ENCODE measurements at places on chromosomes 13 and 19.

DNA sequence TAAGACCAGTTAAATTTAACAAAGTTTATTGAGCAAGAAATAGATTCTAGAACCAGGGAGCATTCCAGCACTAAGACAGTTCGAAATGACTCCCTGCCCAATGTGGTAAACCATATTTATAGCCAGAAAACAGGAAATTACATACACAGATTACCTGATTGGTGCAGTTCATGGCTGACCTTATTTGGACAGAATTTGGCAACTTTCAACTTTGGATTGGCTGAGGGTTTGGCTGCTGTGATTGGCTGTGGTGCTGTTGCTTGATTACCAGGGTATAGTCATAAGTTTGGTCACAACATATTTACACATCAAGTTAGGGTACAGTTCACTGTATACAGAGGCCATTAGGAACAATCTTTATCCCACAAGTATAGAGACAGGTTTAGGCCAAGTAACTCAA is 984.8 kb upstream of the MIR17HG start:
- no peak for DNase-seq

GRCh38 chr19:10009714-10010224 is 535 bp downstream of the COL5A3 start:
- DNase-seq = no peak

- no peak for DNase-seq
Measured at GRCh38 chr19:27884376-27884775, 1328.6 kb downstream of the UQCRFS1 start.

GRCh38 chr13:105972811-105973590 is 562.5 kb downstream of the EFNB2 start:
- DNase-seq = no peak

DNA sequence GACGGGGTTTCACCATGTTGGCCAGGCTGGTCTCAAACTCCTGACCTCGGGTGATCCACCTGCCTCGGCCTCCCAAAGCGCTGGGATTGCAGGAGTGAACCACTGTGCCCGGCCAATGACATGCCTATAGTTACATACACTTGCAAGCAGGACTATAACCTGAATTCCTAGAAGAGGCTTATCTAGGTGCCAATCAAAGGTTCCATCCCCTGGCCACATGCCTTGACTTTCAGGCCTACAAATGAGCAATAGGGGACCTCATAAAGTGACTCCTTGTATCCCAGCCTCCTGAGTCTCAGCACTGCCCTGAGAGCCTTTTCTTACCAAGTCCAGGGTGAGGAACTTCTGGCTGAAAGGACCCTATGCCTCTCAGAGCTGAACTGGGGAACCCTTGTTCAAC is 3.9 kb upstream of the LSM4 start:
- no peak for DNase-seq

- DNase-seq = no peak
Measured at GRCh38 chr19:5262721-5263120, 77.9 kb downstream of the PTPRS start.

DNA sequence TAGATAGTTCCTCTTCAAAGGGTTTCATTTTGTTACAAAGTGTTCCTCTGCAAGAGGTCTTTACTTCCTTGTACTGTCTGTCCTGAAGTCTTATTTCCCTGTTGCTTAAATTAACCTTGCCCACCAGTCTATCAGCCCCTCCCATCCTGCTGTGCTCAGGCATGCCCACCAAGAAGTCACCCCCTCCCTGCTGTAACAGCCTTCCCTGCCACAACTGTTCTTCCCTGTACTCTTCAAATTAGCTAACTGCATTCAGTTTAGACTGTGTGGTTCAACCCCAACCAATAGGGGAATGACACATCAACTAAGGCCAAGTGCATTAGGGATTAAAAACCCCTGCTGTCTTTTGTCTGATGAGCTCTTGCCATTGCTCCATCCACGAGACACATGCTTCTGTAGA is 34.4 kb upstream of the ZNF562 start:
- DNase-seq = no peak

DNA sequence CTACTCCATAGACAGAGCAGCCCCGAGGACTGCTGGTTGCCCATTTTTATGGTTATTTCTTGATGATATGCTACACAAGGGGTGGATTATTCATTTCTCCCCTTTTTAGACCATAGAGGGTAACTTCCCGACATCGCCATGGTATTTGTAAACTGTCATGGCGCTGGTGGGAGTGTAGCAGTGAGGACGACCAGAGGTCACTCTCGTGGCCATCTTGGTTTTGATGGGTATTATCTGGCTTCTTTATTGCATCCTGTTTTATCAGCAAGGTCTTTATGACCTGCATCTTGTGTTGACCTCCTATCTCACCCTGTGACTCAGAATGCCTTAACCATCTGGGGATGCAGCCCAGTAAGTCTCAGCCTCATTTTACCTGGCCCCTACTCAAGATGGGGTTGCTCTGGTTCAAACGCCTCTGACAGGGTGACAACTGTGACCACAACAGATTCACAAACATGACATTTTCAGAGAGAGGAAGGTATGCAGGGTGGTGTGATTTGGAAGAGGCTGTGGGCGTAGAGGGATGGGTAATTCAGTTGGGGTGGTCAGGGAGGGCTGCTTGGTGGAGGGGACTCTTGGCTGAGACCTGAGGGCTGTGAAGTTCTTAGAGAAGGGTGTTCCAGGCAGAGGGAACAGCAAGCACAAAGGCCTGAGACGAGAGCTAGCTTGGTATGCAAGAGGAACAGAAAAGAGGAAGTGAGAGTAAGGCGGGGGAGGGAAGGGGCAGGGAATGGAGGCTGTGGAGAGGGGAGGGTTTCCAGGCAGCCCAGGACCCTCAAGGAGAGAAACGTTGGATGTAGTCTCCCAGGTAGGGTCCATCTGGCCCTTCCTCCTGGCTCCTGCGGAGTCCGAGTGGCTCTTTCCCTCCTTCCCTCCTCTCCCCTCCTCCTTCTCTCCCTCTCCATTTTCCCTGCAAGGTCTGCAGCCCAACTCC is 23.5 kb downstream of the FAM187B start:
- DNase-seq = peak; percentile 62

GRCh38 chr19:13302526-13303270 is 152.5 kb downstream of the IER2 start:
- no peak for DNase-seq

GRCh38 chr13:41802043-41802683 is 158.7 kb downstream of the VWA8 start:
- DNase-seq = no peak
